ENCODE measurements at places on chromosomes 1 and 21.

- DNase-seq, result no peak
Observed at GRCh38 chr1:203196371-203196770, 9.9 kb upstream of the CHI3L1 start.

DNA sequence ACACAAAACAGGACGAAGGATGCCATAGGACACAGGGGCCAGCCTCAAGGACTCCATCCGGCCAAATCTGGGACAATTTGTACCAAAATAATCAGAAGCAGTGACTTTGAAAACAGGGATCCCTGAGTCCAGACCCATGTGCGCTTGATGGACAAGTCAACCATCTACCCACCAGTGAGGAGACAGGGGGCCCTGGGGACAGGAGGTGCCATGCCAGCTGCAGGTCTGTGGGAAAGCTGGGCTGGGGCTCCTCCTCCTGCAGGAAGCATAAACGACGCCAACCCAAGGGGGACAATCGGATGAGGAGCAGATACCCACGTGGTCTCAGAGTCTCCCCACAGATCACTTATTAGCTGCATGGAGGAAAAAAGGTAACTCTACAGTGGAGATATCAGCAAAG is 50.6 kb downstream of the NPHP4 start:
- no peak for DNase-seq

DNA sequence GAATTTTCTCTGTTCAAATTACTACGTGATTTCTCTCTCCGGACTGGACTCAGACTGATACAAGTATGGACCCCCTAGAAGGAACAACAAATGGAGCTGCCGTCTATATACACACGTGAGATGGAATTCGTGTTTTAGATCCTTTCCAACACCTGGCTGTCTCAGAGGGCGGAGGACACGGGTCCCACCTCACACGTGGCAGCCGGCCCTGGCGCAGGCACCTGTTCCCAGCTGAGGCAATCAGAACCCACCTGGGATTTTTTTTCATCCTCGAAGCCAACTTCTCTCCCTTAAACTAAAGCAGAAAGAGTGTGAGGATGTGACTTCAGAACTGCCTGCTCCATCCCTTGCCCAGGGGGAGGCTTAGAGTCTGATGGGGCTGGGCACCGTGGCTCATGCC is 34.1 kb upstream of the SCCPDH start:
- DNase-seq, result no peak

DNA sequence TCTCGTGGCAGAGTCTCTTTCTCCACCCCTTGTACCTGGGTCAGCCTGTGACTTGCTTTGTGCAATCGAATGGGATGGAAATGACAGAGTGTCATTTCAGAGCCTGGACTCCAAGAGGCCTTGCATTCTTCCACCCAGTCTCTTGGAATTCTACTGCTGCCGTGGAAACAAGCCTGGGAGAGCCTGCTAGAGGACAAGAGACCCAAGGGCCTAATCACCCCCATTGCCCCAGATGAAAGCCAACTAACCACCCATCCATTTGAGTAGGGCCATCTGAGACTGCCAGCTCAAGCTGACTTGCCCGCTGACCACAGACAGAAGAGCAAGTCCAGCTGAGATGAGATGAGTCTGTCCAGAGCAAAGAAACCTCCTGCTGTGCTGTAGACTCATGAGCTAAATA is 201.6 kb downstream of the PTPRU start:
- no peak for DNase-seq

- no peak for DNase-seq
Observed at GRCh38 chr1:16615253-16616252, 2.2 kb upstream of the NBPF1 start.

DNA sequence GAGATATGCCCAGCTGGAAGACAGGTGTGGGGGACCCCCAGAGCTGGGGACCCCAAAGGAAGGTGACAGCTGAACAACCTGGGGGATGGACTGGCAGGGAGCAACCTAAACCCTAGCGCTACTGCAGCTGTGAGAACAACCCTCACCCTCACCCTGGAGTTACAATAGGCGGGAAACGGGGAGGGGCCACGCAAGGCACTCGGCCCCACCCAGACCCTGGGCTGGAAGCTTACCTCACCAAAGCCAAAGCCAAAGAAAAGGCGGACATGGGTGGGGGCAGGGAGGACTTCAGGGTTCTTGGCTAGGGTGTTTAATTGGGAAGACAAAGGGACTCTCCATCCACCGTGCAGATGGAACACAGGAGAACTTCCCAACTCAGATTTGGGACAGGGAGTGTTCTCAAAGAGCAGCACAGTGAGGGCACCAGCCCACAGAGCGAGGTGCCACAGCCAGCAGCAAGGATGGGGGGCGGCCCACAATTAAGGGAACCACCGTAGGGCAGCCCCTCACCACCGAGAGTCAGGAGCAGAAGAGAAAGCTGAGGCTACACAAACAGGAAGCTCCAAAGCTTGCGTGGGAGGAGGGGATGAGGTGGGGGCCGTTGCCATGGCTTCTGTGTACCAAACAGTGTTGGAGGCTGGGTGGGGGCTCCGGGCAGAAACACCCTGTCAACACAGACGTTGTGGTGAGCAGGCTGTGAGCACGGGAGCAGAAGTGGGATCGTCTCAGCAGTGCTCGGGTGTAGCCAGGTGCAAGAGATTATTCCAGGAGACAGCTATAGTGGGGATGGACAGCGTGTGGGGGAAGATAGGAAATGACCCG is 1.9 kb downstream of the TAGLN2 start:
- peak; percentile 83 for DNase-seq

- DNase-seq, result peak; percentile 1
Observed at GRCh38 chr1:195637539-195637938, 970.7 kb downstream of the KCNT2 start.

DNA sequence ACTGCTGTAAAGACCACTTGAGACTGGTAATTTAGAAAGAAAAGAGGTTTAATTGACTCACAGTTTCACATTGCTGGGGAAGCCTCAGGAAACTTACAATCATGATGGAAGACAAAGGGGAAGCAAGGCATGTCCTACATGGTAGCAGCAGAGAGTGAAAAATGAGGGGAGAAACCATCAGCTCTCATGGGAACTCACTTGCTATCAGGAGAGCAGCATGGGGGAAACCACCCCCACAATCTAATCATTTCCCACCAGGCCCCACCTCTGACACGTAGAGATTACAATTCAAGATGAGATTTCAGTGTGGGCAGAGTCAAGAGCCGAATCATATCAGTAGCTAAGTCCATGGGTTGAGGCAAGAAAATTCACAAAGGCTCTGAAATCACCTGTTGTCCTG is 23.8 kb upstream of the LYPD8 start:
- DNase-seq, result no peak

DNA sequence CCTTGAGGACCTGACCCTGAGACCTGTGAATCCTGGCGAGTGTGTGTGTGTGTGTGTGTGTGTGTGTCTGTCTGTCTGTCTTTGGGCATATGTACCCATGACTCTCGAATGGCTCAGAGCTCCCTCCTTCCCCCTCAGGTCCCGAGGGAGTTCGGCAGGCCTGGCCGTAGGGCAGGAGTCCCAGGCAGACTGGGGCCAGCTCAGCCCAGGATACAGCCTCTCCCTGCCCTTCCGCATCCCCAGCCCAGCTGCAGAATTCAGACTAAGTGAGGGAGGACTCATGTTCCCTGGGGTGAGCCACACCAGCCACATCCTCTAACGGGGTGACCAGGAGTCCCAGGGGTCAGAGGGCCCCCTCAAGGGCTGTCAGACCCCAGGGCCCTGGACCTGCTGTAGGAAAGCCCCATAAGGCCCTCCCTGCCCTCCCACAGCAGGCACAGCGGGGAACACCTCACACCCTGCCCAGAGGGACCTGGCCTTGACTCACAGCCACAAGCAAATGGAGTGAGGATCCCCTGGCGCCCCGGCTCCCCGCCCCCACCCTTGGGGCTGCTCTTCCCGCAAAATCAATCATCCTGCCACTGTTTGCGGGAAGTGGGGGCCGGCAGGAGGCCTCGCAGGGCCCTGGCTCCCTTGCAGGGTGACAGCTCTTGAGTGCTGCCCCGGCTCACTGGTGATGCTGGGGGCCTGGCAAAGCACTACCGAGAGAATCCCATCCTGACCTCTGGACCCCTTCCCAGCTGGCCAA is 101.7 kb upstream of the CASZ1 start:
- peak; percentile 68 for DNase-seq

- peak; percentile 77 for DNase-seq
Observed at GRCh38 chr1:232538224-232538942, 91.5 kb downstream of the SIPA1L2 start.

DNA sequence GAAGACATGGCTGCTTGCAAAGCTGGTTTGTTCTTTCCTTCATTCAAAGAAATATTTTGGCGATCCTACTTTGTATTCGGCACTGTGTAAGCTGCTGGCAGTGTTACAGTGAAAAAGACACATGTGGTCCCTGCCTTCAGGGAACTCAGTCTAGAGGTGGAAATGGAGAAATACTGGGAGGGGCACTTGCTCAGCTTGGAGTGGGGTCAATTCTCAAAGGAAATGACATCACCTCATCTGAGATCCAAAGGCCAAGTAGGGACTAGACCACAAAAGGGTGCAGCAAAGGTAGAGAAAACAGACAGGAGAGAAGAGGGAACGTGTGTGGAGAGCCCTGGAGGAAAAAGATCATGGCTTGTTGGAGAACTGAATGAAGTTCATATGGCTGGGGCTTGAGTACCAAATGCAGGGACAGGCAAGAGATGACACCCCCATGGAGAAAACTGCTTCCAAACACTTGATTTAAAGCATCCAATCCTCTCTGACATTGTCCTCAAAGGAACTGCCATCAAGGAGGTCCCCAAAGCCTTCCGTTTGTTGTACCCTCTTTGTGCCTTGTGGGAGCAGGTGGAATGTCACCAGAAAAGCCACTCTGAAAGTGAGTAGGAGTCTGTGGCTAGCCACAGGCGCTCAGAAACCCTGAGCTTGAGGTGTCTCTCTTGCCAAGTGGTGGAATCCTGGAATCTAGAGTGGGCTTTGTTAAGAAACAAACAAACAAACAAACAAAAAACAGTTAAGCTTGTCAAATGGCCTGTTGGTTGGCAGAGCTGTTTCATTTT is 48.3 kb upstream of the TDRD10 start:
- peak; percentile 80 for DNase-seq

GRCh38 chr1:226310637-226311195 is 1.8 kb upstream of the LIN9 start:
- no peak for DNase-seq

GRCh38 chr21:31410499-31411131 is 66.6 kb upstream of the TIAM1 start:
- no peak for DNase-seq

DNA sequence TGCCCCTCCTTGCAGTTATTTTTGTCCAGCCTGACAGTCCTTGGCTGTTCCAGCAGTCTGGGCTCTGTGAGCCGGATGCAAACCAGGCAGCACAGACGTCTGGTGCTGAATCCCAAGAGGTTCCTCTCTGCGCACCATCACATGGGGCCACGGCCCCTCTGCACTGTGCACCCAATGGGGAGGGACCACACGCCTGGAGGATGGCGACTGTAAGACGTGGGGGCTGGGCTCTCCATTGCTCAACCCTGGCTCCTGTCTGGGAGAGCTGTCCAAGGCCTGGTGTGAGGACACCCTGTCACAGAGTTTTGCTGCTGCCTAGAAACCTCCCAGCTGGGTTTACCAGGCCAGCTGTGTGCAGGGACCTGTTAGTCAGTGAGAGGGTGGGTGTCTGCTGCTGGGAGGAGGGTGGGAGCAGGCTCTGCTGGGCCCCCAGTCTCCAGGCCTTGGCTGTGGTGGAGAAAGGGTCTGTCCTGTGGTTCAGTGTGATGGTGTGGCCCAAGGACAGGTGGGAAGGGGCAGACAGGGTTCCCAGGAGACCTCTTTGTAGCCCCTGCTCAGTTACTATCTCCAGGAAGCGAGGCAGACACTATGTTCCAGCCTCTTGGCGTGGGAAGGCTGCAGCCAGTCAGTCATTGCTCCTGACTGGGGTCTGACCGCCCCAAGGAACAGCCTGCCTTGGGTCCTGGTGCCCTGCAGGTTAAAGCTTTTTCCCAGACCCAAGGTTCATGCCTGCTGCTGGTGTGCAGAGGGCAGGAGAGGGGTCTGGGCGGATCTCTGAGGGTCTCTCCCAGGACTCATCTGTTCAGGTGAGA is 13.8 kb downstream of the HEYL start:
- peak; percentile 52 for DNase-seq

DNA sequence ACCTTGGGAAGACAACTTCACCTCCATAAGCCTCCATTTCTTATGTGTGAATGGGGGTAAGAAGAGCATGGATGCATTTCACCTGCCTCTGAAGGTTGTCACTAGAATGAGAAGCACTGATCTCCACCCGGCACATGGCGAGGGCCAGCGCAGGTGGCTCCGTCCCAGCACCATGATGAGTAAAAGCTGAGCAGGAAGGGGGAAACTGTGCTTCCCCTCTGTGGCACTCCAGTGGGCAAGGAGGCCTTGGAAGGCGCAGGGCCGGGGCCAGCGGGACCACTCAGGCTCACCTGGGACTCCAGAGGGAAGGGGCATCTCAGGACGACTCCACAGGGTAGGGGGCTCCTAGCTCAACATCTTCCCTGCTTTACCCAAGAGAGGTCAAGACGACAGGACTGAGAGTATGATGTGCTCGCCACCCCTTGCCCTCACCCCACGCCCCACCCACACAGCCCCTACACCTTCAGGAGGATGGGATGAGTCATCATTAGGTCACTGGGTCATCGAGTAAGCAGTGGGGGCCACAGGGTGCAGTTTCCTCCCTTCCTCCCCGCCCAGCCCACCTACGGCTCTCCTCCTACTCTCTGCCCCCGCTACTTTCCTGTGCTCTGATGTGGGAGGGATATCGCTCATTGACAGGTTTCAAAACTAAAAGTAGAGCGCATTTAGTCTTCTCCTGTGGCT is 112.1 kb downstream of the HIVEP3 start:
- DNase-seq, result no peak

GRCh38 chr1:41520951-41521752 is 36.7 kb upstream of the EDN2 start:
- DNase-seq, result no peak

DNA sequence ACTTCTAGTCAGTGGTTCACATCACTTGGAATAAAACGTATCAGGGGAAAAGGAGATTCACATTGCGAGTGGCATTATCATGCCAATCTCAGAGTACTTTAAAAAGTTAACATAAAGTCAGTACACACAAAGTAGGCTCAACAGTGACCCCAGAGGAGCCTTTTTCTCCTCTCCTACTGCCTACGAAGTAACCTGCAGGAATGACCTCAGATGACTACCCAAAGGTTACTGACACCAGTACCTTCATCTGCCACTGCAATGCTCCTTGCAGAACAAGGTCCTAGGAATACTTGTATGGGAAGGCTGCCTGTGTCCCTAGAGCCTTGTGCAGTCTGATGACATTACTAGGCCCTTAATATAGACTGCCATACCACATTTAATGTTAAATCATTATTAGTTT is 389.8 kb upstream of the LYPLAL1 start:
- no peak for DNase-seq

GRCh38 chr1:61659061-61659460 is 65.9 kb downstream of the TM2D1 start:
- no peak for DNase-seq

Data from fibroblast of mammary gland (primary cell).